ENCODE measurements at places on chromosomes 1 and 21.

DNA sequence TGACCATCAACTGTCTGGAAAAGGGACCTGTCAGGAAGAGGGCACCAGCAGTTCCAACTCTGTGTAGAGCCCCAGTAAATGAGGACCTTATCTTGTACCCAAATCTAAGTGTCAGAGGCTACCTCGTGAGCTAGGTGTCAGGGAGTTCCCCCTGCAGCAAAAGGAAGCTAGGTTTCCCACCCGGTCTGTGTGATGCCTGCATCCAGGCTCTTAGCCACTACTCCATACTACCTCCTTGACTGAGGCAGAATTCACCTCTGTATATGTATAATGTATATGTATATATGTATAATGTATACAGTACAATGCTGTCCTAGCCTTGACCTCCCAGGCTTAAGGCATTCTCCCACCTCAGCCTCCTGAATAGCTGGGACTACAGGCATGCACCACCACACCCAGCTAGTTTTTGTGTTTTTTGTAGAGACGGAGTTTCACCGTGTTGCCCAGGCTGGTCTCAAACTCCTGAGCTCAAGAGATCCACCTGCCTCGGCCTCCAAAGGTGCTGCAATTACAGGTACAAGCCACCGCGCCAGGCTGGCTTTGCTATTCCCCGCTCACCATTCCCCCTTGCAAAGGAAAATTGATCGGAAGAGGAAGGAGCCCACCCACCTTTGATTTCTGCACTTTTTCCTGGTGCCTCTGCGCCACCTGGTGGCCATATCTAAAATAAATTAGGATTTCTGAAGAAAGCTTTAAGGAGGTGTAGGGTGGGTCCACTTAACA lies 15.7 kb upstream of the LUZP1 start:
- peak; percentile 8 for DNase-seq

- DNase-seq = no peak
These were observed 204.5 kb downstream of the BRINP3 start for GRCh38 chr1:190273161-190273560.

DNA sequence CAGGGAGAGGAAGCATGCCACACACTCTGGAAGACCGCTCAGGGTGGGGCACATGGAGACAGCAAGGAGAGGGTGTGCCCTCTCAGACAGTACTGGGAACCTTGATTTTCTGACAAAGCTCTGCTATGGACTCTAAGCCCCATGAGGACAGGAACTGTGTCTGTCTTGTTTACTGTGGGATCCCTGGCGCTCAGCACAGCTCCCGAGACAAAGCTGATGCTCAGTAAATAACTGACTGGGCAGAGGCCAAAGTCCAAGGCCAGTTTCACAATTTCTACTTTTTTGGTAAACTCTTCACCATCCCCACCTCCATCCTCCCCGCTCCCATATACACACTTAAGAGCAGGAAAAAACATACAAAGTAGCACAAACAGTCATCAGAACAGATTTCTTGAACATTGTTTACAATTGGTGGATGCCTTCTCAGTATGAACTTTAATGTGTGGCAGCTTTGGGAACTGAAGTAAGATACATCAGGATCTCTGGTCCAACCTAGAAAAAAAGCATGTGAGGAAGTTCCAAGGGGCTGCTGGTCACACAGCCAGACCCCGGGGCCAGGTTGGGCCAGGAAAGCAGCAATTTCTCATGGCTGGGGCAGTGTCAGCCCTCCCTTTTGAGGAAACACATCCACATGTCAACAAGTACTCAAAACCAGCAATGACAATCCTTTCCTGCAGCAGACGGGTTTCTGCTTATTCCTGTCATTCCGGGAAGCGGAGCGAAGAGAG lies 5.6 kb upstream of the AHCYL1 start:
- no peak for DNase-seq

DNA sequence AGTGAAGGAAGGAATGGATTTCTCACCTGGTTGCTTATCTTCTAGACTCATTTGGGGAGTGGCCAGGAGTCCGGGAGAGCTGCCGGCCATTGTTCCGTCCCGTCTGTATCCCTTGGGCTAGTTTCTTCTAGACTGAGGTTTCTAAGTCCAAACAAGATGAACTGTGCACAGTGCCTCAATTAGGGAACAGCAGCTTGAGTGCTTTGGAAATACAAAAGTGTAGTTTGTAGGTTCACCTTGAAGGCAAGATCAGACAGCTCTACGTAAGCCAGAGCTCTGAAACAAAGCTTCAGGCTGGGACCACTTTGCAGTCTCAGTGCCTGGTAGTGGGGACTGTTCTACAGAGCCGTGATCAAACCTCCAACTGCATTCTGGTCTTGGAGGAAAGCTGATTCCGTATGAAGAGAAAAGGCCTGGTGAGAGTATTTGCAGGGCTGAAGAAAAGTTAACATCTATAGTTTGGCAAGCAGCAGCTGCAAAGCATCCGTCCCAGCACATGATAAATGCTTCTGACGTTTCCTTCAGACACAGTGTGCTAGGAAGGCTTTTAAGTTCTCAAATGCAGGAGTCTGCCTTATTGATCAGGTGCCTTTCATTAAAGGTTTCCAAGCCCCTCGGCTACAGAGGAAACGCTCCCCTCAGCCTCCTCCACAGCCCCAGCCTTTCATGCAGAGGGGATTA lies 432.8 kb downstream of the KIF26B start:
- no peak for DNase-seq

- no peak for DNase-seq
These were observed 475.3 kb upstream of the ADGRL2 start for GRCh38 chr1:81325397-81325796.

- no peak for DNase-seq
These were observed 27.1 kb downstream of the CDC7 start for GRCh38 chr1:91527781-91528180.

GRCh38 chr1:226480461-226480860 lies 68.1 kb upstream of the STUM start:
- no peak for DNase-seq

DNA sequence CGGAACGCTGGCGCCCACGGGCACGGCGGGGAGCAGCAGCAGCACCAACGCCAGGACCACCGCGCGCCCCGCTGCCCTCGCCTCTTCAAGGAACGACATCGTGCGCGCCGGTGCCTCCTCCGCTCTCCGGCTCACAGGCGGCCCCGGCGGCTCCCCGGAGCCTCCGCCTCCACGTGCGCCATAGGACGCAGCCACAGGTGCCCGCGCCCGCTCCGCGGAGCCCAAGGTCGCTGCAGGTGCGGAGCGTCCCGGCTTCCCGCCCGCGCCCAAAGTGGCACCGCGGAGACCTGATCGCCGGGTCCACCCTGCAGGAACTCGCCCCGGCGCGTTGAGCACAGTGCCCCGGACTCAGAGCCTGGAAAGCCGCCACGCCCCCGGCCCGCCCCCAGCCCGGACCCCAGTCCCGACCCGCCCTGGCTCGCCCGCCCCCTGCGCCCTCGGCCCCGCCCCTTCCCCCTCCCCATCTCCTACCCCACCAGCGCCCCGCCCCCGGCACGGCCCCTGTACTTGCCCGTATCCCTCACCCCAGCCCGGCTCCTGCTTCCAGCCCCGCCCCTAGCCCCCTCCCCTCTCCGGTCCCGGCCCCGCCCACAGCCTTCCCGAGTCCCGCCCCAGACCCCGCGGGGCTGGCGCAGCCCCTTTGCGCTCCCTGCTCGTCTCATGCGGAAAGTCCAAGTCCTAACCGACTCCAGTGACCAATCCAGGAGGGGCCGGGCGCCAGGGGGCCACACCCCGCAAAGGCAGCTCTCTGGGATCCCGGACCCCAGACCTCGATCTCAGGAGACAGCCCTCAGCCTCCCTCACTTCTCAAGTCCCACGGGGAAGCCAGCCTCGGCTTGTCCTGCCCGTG lies at the start of gene MEGF6:
Gene MEGF6 (minus strand): TSS at position 339 of the 850 bp plus-strand sequence. CDS start 240 bp downstream, at position 99.
- peak; percentile 60 for DNase-seq

DNA sequence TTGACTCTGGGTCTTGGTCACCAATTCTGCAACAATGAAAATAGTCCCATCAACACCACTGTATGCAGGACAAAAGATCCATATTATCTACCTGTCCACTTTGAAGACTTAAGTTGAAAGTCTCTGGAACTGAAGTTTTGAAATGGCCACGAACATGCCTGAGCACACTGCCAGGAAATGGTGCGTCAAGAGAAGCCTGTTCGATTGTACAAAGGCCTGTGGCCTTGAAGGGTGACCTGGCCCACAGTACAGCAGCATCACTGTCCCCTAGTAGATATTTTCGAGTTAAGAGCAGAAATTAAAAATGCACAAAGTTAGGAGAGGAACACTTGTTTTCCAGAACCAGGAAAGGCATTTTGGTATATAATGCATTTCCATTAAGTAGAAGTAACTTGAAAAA lies 78.5 kb downstream of the BACH1 start:
- no peak for DNase-seq

- no peak for DNase-seq
These were observed 79.0 kb downstream of the MRPL37 start for GRCh38 chr1:54278941-54279422.

DNA sequence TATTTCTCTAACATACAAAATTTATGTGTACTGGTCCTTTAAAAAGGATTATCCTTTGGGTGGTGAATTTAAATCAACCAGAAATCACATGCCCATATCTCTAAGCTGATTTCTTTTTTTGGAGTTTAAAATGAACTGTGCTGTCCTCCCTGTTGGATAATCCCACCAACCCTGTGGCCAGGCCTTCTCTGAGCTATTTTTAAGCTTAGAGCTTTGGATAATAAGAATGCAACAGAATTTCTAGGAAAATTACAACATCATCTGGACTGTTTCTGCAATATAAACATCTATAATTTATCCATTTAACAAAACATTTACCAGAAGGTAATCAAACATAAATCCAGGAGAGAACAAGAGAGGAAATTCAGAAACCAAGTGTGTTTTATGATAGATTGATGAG lies 88.3 kb downstream of the LRRC40 start:
- DNase-seq = no peak

DNA sequence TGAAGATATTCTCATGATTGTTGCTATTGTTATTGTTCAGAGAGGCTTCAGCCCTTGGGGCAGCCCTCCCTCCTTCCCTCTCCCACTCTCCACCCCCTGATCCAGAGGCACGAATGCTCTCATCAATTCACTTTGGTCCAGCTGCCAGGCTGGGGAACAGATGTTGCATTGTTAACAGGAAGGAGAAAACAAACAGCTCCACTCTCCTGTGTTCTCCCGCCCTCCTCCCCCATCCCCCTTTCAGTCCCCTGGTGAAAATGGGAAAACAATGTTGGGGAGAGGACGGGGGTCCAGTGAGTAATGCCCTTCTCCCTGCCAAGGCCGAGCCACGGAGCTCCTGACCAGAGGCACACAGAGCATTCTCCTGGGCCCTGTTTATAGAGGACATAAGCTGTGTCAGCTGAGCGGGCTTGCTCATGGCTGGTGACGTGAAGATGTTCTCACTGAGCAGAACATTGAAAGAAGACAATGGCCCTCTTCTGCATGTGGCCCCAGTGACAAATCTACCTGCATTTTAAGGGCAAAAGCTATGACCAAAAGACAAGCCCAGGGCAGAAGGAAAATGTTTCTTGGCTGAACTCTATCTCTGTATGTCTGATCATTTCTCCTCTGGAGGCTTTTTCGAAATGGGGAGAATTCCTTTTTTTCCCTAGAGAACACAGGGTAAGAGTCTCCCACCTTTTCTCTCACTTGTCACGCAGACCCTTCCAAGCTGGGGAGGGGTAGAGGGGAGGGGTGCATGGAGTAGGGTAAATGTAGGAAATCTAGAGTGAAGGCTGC lies 111.7 kb downstream of the GLUL start:
- DNase-seq = no peak

- no peak for DNase-seq
These were observed 9.4 kb upstream of the FMO3 start for GRCh38 chr1:171081314-171081753.

DNA sequence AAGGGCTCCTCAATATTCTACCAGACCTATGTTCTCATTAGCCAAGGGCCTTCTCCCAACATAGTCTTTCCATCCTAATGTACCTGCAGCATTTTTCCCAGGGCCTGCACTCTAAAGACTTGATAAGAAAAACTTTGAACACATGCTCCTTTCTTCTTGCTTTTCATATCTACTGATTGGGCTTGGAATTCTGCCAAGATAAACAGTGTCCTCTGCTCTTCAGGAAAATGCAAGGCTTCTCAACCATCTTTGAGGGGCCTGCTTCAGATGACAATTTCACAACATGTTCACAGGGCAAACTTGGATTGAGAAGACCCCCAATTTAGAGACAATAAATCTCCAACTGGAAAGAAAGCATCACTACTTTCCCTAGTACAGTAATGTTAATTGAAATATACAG lies 25.8 kb upstream of the PPT1 start:
- no peak for DNase-seq

GRCh38 chr1:183365676-183366075 lies 52.5 kb downstream of the NMNAT2 start:
- no peak for DNase-seq

DNA sequence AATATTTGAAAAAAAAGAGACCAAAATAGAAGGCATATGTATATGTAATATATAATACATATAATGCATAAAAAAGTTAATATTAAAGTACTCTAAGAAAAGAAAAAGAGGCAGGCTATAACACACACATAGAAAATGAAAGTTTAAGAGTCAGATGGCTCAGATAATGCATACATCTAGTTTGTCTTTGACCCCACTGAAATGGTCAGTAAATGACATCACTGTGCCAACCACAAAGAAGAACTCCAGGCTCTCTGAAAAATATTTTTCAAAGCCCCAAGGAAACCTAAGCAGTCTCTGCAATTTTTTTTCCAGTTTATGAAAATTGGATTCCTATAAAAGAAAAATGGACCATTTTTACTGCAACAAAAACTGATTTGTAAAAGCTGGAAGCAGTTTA lies 55.4 kb upstream of the SCYL3 start:
- DNase-seq = no peak

GRCh38 chr1:20308569-20308968 lies 17.9 kb downstream of the VWA5B1 start:
- no peak for DNase-seq

DNA sequence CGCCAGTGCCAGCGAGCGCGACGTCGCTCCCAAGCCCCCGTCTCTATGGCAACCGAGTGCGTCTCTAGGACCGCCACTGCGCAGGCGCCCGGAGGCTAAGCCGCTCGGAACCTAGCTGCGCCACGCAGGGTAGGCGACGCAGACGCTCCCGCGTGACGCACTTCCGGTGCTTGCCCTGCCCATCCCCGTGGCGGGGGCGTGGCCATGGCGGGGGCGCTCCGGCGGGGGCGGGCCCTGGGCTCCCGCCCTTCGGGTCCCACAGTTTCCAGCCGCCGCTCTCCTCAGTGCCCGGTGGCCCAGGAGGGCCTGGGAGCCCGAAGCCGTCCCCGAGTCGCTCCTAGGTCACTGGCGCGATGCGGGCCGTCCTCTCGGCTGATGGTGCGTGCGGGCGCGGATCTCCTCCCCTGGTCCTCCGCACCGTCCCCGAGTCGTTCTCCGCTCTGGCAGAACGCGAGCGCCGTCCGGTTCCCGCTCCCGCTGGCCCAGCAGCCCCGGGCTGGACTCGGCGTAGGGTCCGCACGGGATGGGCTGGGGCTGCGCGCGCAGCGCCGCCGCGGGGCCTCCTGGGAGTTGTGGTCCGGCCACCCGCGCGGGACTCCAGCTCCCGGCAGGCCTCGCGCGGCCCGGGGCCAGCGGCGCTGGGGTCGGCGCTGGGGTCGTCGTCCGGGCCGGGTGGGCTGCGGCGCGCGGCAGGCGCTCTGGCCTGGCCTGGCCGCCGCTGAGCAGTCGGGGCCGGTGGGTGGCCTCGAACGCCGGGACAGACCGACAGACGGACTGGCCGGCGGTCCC lies at the start of gene MIB2:
Gene MIB2 (plus strand): TSS at position 245 of the 789 bp plus-strand sequence. CDS start 7,953 bp downstream, outside the sequence.
- peak; percentile 96 for DNase-seq
